ENCODE measurements at places on chromosomes 2 and 18.

- no peak for DNase-seq
Observed at GRCh38 chr2:2901384-2902345, 476.0 kb downstream of the EIPR1 start.

GRCh38 chr18:13439461-13439860, 220.9 kb downstream of the LDLRAD4 start:
- DNase-seq: peak; percentile 52

- DNase-seq: no peak
Observed at GRCh38 chr18:50377061-50377798, 2.4 kb downstream of the SKA1 start.

- peak; percentile 53 for DNase-seq
Observed at GRCh38 chr2:8575038-8575833, 106.6 kb upstream of the ID2 start.

DNA sequence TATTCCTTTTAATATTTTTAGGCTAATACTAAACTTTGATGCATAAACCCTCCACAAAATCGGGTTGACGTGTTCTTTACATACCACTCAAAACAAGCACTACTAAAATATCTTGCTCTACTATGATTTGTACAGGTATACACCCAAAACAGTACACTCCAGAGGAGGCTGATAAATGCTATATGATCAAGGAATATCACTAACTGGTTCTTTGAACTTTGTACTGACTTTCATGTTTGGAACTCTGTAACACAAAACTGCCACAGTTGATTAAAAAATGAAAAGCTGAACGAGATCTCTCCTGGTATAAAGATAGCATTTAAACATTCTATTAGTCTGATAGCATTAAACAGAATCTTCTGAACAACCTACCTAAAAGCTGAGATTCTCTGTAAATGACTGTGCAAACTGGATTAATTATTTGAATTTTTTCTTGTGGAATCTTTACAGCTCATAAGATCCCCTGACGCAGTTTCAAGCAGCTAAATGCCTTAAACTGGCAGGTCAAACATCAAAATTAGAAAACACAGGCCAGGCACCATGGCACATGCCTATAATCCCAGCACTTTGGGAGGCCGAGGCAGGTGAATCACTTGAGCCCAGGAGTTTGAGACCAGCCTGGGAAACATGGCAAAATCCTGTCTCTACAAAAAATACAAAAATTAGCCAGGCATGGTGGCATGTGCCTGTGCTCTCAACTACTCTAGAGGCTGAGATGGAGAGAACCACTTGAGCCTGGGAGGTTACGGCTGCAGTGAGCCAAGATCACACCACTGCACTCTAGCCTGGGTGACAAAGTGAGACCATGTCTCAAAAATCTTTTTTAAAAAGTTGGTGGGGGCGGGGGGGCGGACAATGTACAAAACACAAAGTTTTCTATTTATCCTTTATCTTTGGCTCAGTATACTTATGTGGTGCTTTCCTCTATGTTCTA, 150.6 kb downstream of the EXOC6B start:
- DNase-seq: no peak

DNA sequence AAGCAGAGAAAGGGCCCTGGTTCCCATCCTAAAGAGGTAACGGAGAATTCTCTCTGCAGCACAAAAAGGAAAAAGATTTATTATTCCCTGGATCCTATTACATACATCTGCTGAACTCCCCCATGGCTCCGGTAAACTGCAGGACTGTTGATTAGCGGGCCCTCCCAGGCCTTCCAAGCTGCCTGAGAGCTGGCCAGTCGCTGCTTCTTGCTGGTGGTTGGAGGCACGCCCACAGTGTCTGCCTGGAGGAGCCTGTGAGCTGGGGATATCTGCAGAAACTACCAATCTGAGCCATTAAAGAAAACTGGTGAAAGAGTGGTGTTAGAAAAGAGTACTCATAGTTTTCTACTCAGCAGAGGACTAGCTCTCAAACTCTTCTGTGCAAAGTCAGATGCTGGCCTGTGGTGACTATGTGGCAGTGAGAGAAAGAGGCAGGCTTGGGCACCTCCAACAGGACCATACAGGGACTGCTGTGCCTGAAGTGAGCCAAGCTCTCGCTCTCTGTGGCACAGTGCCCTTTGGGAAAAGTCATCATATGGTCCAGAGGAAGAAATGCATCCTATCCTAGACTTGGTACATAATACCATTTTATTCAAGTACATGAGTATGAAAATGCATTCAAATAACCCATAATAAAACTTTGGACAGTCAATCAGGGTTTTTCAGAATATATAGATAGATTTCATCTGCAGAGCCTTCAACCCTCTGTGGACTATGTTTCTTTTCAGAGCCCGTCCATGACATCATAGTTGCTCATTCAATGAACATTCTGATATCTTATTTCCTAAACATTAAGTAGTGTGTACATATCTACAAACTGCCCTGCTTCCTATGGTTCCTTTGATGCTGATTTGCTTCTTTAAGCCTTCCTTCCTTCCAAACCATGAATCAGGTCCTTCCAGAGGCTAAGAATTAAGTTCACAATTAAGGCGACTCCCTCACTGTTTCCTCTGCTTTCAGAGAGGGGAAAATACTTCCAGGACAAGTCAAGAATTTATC, 242.0 kb upstream of the LYPD1 start:
- DNase-seq: peak; percentile 63

DNA sequence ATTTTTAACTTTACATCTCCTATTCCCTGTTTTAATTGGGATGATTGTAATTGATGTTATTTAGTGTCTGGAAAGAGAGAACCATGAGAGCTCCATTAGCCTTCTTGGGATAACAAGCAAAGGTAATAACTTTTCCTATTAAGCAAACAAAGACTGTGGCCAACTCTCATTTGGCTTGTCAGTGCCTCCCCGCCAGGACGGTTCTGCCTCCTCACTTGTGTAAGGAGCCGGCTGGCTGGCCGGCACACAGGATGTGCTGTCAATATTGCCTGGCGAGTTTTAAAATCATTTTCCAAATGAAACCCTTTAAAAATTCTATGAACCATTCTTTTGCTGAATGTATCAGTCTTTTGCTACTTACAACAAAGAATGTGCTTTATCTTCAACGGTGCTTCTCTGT, 898.3 kb downstream of the CPS1 start:
- no peak for DNase-seq

GRCh38 chr18:6031002-6031401, 135.7 kb upstream of the TMEM200C start:
- DNase-seq: no peak

DNA sequence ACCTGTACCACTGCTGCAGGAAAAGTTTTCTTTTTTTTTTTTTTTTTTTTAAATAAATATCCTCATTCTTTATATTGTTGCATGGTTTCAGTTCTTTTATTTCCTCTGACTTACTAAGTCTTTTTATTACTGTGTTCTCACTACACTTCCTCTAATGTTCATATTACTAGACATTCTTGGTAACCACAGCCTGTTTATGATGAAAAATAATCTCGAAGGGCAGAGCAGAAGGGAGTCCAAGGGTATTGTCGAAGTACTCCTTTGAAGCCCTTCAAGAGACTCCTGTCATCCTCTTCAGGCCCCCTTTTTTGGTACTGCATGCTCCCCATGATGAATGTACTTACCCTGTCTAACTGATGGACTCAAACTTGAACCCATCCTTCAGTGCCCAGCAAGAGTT, 61.2 kb downstream of the RND3 start:
- DNase-seq: no peak

DNA sequence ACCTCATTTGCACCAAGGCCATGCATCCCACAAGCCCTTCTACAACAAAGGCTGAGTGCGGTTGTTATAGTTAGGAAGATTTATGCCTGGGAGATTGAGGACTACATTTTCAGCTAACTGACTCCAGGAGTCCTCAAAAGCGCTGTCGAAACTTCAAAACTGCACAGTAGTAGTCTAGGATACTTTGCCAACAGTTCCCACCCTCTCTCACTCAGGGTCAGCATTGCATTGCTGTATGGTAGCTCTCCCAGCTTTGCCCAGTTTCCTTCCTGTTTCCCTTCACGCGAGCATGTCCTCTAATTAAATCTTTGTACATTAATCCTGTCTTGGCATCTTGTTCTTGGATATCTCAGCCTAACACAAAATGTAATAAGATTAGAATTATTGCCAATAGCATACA, 420.6 kb upstream of the UBE2E3 start:
- no peak for DNase-seq

DNA sequence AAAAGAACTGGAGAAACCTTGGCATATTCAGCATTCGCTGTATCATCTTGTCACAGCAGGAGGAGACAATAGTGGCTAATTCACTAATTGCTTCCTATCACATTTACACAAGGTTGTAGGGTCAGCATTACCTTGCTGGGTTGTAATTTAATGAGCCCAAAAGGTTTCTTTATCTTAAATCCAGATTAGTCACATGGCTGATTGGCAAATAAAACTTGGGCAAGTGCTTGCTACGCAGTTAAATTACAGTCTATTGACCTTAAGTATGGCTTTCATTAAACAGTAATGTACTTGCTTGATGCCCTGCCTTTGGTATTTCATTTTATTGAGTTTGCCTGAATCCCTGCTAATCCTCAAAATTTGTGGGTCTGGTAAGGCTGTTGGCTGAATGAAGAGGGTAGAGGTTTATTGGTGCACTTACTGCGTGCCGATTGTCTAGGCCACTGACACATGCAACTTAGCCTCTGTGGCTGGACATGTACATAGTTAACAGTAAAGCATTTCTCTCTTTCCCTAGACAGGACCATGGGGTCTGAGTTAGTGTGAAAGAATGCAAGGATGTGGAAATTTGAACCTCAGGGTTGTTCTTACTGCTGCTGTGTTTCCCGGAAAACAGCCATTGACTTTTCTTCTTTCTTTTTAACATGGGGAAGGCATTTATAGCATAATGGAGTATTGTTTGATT, 34.3 kb downstream of the FMNL2 start:
- DNase-seq: no peak

DNA sequence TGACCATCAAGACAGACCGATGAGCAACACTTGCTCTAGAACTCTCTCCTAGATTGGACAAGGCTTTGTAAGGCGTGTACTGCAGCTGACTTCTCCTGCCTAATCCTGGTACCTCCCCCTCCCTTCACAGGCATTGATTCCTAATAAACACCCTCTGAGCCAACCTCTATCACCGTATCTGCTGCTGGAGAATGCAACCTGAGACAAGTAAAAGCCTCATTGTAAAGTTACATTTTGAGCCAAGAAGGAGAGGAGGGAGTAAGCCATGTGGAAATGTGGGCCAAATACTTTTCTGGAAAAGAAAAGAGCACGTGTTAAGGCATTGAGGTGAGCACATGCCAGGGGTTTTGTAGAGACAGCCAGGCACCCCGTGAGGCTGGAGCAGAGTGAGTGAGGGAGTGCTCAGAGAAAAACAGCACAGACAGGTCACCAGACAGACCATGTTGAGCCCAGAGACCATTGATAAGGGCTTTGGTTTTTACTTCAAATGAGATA, 2.6 kb upstream of the WDFY1 start:
- no peak for DNase-seq

DNA sequence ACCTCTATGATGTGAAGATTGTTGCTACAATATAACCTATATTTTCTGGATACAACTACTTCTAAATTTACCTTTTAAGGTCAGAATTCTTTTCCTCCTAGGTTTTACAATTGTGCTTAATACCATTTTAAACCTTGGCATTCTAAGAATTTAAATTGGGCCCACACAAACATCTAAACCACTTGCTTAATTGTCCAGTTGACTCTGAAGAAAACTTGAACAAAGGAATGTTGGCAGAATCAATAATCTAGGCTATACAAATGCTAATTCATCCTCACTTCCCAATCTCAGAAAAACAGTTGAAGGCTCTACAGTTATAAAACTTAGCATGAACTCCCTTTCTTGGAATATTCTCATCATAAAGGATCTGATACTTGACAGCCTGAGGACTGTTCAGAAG, 84.3 kb downstream of the RPRM start:
- no peak for DNase-seq

GRCh38 chr18:72470391-72470790, 73.8 kb downstream of the CBLN2 start:
- DNase-seq: no peak

- no peak for DNase-seq
Observed at GRCh38 chr2:239970004-239970623, 55.0 kb downstream of the NDUFA10 start.

DNA sequence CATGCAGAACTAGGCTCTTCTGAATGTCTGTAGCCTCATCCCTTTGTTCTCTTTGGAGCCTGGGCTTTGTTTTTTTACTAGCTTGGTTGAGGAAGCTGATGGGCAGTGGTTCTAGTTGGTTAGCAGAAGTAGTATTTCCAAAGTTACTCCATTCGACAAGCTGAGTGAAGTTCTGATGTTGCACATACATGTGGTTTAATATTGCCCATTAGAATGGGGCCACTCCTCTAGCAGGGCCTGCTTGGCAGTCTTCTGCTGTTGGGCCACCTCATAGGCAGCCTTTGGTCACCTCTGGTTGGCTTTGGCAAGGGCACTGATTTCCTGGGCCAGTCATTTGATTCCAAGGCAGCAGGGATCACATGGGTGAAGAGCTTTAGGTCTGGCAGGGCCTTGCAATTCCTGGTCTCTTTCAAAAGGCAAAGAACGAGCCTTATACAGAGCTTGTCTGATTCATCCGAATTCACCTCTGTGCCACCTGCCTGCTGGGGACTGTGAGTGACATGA, 2.5 kb downstream of the RPIA start:
- no peak for DNase-seq

DNA sequence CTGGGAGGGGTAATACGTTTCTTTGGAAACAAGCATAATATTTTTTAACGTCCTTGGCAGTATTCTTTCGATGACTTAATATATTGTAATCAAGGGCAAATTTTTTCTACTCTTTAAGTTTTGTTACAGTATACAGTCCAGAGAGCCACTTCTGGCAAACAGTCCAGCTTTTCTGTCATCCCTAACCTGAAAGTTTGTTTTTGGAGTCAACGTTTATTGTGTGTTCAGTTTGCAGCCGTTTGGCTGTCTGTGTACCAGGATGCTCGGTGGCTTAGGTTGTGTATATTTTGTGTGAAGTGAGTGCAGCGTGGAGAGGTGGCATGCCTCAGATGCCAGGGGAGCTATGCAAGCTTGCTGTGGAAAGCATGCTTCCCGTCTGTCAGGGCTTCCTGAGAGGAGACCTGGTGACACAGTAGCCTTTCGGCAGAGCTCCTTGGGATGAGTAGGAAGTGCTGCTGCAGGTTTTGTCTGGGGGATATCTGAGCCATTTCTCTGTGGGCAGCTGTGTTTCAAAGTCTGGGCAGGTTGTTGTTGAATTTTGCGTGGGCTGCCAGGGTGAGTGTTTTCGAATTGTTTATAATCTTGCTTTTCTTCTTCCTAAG, 14.7 kb downstream of the MAP3K20 start:
- no peak for DNase-seq

Data from left forelimb (tissue), 1 donor.